ENCODE measurements at places on chromosomes 6 and 20.

- no peak for DNase-seq
Measured at GRCh38 chr6:78954740-78955139, 87.4 kb downstream of the IRAK1BP1 start.

DNA sequence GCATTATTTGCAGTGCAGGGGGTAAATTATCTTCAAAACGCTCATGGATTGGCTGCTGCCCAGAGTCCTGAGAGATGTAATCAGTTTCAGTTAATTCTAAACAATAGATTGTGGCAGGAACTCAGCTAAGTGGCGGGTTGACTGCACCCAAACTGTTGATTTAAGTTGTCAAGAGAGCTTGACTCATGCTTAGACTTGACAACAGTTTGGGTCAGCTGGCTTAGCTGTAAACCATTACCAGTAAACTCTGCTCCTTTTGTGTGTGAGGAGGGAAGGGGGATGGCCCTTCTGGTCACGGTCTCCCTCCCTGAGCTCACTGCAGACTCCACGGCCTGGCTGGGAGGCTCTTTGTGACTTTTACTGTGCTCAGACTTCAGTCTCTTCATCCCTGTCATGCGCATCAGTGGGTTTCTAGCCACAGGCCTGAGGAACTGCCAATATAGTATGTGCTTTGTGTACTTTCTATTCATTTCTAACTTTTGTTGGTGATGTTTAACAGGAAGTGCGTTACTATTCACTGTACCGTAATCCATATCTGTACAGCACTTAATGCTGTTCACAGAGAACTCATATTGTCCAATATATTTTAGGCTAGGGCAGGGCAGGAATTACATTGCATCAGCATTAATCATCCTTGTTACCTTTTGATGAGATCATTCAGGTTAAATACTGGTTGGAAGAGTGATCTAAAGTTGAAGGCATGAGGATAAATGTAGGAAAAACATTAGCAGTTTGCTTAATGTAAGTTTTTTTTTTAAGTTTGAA lies 488.3 kb downstream of the CDKAL1 start:
- DNase-seq: no peak

- no peak for DNase-seq
Measured at GRCh38 chr6:41622206-41622988, 15.9 kb upstream of the MDFI start.

- peak; percentile 62 for DNase-seq
Measured at GRCh38 chr6:692858-693722, at the start of gene EXOC2. TSS of gene EXOC2 (minus strand) at chr6:693139. CDS start at chr6:637818, 55,321 bp downstream.

DNA sequence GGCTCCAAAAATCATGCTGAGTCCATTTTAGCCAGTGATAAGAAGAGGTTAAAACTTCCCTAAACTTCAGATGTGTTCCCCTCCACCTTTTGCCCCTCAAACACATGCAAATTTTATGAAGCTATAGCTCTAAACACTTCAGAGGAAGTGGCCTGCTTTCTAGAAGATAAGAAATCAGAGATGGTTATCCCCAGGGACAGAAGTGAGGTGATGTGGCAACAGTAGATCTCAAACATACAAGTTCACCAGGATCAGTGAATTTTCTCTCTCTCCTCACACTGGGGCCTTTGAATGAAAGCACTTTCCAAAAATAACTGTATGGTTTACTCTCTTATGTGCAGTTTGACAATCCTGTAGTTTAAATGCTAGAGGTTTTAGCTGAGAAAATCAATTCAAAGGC lies 332.0 kb downstream of the BTBD9 start:
- DNase-seq: no peak

GRCh38 chr20:49103647-49104364 lies 57.7 kb downstream of the CSE1L start:
- no peak for DNase-seq

- no peak for DNase-seq
Measured at GRCh38 chr6:120407696-120408095, 926.6 kb downstream of the TBC1D32 start.

DNA sequence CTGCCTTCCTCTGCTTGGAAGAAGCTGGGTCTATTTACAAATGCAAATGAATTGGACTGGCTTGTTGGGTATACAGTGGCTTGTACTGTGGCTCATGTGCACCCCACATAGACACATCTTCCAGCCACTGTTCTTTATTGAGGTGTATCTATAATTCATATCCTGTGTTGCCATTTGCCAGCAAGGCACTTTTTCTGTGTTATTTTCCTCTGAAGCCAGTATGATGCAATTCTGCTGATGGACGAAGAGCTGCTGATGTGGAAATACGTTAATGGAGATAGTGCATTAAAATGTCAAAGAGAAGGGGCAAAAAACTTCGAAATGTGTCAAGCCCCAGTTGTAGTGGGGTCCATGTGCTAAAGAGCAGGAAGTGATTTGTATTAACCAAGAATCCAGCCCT lies 167.5 kb downstream of the TMEM242 start:
- DNase-seq: no peak

- no peak for DNase-seq
Measured at GRCh38 chr6:88045521-88046136, 2.0 kb upstream of the SPACA1 start.

- no peak for DNase-seq
Measured at GRCh38 chr20:58096880-58097423, 131.5 kb downstream of the ANKRD60 start.

DNA sequence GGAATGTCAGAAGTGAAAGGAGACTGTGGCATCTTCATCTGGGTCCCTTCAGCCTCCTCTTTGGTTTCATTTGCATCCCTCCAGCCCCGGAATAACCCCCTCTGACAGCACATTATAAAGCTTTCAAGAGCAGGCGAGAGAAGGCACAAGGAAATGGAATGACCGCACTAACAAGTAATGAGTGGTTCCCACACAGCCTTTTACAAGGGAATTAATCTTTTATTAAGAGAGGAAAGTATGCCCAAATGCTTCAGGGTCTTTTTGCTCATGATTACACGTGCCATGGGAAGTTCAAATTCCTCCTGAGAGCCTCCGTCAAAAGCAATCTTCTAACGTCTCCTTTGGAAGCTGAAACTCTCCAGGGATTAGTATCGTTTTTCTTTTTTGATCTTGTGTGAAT lies 347.0 kb downstream of the BTBD3 start:
- DNase-seq: no peak

DNA sequence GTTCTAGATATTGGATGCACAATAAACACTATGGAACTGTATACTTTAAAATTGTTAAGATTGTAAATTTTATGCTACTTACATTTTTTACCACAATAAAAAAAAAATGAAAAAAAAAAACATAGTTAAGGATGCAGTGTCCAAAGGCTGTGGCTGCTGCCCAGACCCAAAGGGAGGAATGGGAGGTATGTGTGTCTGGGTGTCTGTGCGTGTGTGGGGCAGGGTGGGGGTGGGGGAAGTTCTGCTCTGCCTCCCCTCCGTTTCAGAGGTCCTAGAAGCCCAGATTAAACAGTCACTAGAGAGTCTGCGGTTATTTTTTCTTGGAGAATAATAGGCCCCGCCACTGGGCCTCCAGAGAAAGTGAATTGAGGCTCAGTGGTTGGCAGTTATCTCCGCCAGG lies 136.4 kb upstream of the ARMC2 start:
- no peak for DNase-seq

DNA sequence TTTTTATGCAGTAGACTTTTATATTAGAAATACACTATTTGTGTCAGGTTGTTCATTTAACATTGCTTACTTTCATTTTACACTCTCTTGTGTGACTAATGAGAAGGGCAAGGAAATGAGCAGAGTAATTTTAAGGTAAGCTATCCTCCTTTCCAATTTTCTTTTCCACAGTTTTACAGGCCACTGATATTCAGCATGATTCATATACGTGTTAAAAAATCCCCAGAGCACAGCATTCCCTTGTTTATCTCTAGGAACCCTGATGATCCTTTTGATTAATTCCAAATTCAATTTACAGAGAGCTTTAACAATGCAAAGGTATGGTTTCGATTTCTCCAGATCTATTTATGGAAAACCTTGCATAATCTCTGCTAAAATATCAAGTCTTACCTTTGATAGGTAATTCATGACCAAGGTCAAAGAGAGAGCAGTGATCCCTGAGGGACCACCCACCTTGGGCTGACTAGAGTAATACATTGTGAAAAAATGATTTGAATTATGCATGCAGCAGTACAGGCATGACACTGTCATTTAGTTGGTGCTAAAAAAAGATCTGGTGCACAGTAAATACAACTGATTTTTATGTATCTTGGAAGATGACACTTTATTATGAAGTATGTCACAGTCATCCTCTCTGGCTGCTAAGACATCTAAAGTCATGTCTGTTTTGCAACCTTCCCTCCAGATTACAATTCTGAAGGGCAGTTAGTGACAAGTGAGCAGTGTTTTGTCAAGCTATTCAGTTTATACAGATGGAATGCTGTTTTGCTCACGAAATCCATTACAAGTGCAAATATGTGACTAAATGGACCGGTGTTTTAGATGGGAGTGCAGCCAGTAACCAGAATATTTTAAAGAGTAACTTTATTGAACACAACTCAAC lies 736.6 kb downstream of the EPHA7 start:
- DNase-seq: no peak

- no peak for DNase-seq
Measured at GRCh38 chr20:1943275-1944002, 48.2 kb downstream of the SIRPA start.

- DNase-seq: no peak
Measured at GRCh38 chr6:118645395-118645794, 6.0 kb downstream of the CEP85L start.

GRCh38 chr6:27931209-27931608 lies 19.0 kb upstream of the OR2B2 start:
- no peak for DNase-seq

Measured in hematopoietic multipotent progenitor cell treated with erythropoietin and hydrocortisone succinate and interleukin-3 and kit ligand, for 17 days (in vitro differentiated cells).